AG04450 (cell line): ENCODE measurements at places on chromosomes 1 and 21.
A peak's percentile ranks its signal among the peaks of the same experiment; 100 is the strongest.

DNA sequence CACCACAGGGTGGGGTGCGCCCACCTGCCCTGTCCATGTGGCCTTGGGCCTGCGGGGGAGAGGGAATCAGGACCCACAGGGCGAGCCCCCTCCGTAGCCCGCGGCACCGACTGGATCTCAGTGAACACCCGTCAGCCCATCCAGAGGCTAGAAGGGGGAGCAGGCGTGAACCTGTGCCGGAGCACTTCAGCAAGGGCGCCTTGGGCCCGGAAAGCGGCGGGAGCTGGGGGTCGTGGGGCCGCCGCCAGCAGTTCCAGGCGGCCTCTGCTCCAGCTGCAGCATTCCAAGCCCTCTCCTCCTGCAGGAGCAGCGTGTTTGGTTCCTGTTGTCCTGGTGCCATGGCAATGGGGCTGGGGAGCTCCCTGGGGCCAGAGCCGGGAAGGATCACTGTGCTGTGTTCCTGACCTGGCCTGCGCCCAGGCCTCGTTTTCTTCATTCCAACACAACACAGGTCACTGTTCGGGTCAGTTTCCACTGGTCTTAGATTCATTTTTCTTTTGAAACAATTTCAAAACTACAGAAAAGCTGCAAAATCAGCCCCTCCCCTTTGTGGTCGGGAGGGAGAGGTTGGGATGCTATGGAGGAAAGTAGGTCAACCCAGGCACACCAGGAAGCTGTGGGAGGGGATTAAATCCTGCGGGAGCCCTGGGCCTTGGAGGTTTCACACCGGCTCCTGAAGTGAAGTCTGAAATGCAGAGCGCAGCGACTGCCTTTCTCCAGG is 18.8 kb downstream of the SLX9 start:
- DNase-seq, result no peak

GRCh38 chr1:166705376-166706289 is 133.6 kb upstream of the POGK start:
- no peak for DNase-seq

- peak; percentile 16 for DNase-seq
Observed at GRCh38 chr1:227234998-227235405, 83.3 kb downstream of the CDC42BPA start.

DNA sequence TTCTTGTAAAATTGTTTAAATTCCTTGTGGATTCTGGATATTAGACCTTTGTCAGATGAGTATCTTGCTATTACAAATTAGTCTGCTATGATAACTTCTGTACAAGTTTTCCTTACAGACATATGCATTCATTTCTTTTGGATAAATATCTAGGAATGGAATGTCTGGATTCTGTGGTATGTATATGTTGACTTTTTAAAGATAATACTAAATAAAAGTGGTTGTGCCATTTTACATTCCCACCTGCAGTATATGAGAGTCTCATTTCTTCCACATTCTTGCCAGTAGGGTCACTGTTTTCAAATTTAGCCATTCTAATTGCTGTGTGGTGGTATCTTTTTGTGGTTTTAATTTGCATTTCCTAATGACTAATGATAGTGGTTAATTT is 53.9 kb downstream of the SYDE2 start:
- no peak for DNase-seq

- no peak for DNase-seq
Observed at GRCh38 chr1:53079251-53079650, 17.2 kb downstream of the PODN start.

- no peak for DNase-seq
Observed at GRCh38 chr1:190353538-190354101, 124.0 kb downstream of the BRINP3 start.

- DNase-seq, result no peak
Observed at GRCh38 chr1:1039145-1039910, 19.4 kb downstream of the AGRN start.

GRCh38 chr1:10777749-10778574 is 18.5 kb downstream of the CASZ1 start:
- DNase-seq, result no peak

DNA sequence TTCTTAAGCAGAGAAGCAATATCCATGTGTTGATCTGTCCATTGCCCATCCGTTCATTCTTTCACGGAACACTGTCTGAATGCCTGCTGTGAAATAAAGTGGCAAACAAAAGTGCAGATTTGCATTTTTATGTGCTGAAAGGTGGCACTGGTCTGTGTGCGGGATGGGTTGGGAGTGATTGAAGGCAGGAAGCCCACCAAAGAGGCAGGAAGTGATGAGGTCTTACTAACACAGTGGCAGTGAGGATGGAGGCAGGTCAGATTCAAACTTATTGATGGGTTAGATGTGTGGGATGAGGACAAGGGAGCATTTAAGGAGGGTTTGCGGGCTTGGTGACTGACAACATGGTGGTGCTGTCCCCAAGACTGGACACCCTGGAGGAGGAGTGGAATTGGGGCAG is 8.3 kb downstream of the PTPRF start:
- no peak for DNase-seq

GRCh38 chr1:112957133-112957812 is 1.3 kb upstream of the SLC16A1 start:
- peak; percentile 69 for DNase-seq

DNA sequence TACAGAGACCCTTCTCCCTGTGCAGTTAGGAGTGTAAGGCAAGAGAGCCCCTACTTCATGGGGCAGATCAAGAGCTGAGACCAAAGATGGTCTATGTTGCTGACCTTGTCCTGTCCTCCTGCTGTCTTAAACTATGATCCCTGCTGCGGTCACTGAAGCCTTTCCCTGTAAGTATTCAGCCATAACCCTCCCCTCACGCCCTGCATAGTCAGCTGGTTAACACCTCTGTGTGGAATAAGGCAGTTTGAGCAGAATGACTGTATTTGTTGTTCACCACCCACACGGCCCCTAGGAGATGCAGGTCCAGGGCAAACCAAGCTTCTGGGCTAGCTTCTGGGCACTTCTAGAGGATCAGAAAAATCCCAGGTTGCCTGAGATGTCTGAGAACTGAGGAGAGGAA is 356 bp downstream of the TSPAN1 start:
- no peak for DNase-seq

DNA sequence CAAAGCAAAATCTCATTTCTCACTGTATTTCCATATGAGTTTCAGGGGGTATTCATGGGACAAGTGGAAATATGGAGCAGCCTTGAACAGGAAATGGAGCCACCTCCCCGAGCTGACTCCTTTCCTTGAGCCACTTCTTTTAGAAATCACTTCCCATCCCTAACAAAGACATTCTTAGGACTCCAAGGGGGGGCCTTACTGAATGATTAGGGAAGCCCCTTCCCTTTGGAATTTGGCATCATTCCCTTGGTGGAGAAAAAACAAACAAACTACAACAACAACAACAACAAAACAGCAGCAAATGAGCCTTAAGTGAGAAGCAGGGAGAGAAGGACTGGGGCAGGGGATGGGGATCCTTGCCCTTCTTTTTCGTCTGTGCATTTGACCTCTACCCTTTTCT is 278.3 kb downstream of the ZNF648 start:
- no peak for DNase-seq

GRCh38 chr1:20987831-20988825 is 188.6 kb downstream of the EIF4G3 start:
- DNase-seq, result no peak

DNA sequence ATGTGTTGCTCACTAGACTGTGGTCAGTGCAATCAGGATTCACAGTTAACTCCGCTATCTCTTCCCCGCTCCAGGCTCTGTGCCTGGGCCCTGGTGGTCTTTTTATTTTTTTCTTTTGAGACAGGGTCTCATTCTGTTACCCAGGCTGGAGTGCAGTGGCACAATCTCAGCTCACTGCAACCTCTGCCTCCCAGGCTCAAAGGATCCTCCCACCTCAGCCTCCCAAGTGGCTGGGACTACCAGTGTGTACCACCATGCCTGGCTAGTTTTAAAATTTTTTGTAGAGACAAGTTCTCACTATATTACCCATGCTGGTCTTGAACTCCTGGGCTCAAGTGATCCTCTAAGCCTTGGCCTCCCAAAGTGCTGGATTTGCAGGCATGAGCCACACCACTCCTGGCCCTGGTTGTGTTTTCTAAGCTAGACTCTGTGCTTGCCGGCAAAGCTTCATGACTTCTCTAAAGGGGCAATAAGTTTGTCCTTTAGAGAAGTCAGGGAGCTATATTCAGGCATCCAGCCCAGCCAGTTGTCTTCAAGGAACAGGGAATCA is 1.4 kb downstream of the RCSD1 start:
- no peak for DNase-seq

- no peak for DNase-seq
Observed at GRCh38 chr21:25359724-25360123, 247.6 kb downstream of the MRPL39 start.

DNA sequence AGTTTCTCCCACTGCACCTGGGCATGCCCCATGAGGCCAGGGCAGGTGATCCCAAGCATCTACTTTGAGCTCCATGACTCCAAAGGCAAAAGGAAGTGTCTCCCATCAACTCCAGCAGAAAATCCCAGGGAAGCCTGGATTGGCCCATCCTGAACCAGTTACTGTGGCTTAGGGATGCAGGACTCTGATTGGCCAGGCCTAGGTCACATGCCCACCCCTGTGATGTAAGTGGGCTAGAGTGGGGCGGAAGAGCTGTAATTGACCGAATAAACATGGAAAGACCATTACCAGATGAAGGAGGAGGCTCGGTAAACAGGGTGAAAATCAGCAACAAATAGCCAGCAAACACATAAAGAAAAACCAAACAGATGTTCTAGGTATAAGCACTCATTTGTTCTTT is 45.2 kb downstream of the MATN1 start:
- DNase-seq, result no peak

DNA sequence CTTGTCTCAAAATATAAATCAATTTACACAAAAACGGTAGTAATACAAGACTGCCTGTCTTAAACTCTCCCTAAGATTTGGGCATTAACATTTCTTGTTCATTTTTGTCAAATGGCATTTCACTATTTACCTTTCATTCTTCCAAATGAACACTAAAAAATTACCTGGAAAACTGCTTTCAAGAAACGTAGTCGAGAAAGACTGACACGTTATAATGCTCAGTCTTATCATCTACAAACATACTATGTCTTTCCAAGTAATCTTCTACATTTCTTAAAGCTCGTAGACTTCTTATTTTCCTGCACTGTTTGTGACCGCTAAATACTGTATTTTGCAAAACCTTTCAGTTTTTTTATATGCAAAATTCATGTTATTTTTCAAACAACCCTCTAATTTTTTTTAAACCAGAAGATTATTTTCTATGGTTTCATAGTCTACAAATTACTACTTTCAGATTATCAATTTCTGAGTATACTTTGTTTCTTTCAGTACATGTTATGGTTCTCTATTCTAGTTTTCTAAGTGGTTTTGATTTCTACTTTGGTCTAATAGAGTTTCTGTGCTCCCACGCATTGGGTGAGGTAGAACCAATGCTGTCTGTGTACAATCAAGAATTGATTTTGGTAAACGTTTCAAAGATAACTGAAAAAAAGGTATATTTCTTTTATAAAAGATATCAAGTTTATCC is 336.4 kb downstream of the SMYD3 start:
- DNase-seq, result no peak

- no peak for DNase-seq
Observed at GRCh38 chr1:6580119-6580592, 362 bp downstream of the ZBTB48 start.

DNA sequence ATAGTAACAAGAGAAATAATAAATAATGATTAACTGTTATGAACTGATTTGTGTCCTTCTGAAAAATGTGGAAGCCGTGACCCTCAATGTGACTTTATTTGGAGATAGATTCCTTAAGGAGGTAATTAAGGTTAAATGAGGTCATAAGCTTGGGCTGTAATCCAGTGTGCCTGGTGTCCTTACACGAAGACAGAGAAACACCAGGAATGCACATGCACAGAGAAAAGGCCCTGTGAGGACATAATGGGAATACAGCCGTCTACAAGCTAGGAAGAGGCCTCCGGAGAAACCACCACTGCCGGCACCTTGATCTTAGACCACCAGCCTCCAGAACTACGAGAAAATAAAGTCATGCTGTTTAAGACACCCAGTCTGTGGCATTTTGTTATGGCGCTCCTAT is 215.9 kb downstream of the NEGR1 start:
- DNase-seq, result no peak

DNA sequence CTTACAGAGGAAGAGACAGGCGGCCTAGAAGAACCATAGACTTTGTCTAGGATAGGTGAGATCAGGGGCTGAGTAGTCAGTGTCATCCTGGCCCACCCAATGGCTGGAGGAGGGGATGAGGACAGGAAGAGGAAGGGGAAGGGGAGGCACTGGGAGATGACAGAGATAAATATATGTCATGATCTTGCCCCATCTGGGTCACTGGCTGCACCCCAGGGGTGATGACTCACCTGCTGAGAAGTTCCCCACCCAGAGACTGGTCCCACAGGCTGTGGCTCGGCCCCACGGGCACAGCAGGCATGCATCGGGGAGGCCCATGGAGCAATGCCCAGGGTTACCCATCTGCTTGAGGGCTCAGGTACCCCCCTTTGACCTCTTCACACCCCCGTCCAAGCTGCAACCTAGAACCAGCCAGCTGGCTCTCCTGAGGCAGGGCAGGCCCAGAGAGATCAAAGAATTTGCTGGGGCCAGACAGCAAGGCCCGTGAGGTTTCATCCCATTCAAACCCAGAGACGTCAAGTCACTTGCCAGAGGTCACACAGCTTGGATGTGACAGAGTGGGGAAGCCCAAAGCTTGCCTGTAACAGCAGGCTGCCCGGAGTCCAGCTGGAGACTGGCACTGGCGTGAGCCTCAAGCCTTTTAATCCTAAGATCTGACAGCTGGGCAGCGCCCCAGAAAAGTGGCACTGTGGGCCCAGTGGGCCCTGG is 34.7 kb upstream of the CASZ1 start:
- DNase-seq, result no peak

GRCh38 chr1:199362996-199363395 is 664.5 kb upstream of the NR5A2 start:
- DNase-seq, result no peak

- no peak for DNase-seq
Observed at GRCh38 chr1:113947388-113948107, 18.4 kb downstream of the HIPK1 start.

DNA sequence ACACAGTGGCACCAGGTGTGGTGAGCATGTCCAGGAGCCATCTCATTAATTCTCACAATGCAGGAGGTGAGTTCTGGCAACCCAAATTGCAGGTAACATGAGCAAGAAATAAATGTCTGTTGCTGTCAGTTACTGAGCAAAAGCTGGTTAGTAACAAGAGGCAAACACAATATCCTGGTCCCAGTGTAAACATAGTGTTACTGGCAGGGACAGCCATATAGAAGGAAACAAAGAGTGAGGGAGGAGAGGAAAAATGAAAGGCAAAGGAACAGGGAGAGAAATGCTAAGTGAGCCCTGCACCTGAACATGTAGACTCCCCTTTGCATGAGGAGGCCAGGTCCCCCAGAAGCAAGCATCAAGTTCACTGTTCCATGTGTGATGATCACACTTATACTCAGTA is 203.6 kb downstream of the TRABD2B start:
- DNase-seq, result no peak

- no peak for DNase-seq
Observed at GRCh38 chr1:42774928-42775526, 8.0 kb downstream of the C1orf50 start.

GRCh38 chr1:24735509-24736375 is 9.5 kb upstream of the CLIC4 start:
- DNase-seq, result no peak
